ENCODE measurements at places on chromosomes 12 and 14.

GRCh38 chr12:106974511-106974910, 12.4 kb downstream of the MTERF2 start:
- no peak for DNase-seq

GRCh38 chr14:20262642-20263128, 23.6 kb downstream of the OR11H4 start:
- DNase-seq = no peak

- DNase-seq = no peak
Measured at GRCh38 chr14:90508536-90509254, 111.9 kb downstream of the CALM1 start.

GRCh38 chr14:68817506-68818212, 24.8 kb upstream of the ZFP36L1 start:
- no peak for DNase-seq

- no peak for DNase-seq
Measured at GRCh38 chr12:90020014-90020413, 311.4 kb upstream of the ATP2B1 start.

DNA sequence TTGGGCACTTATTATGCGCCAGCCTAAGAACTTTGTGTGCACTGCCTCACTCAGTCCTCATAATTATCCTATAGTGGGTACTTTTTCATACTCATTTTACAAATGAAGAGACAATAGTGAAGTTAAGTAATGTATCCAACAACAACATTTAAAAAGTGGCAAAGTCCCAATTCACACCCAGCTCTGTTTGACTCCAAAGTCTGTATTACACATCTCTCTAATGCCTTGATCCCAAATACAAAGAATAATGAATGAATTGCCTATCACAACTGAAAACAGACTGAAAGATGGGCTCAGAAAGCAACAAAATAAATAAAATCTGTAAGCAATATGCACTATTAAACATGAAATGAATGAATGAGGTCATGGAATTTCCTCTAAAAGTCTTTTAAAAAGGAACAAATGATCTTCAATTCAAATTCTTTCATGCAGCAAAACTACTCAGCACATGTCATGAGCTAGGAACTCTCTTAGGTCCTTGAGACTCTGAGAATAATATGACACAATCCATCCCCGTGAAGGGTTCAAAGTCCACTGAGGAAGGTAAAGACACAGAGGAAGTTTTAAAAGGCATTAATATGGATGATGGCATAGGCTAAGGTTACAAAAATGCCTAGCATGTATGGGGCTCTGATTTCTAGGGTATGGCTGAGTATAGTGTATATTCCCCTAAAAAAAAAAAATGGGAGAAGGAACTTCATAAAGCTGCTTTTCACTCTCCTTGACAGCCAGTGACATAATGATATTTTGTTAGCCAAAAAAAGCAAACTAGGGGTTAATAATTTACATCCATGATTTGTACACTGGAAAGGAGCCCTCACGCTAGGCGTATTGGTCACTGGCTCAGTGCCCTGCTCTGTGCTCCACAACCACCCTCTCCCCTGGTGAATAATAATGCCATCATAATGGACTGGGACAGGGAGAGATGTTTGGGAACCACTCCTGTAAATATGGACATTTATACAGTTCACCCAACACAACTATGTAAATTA, 103.4 kb downstream of the SLC2A13 start:
- DNase-seq = no peak

DNA sequence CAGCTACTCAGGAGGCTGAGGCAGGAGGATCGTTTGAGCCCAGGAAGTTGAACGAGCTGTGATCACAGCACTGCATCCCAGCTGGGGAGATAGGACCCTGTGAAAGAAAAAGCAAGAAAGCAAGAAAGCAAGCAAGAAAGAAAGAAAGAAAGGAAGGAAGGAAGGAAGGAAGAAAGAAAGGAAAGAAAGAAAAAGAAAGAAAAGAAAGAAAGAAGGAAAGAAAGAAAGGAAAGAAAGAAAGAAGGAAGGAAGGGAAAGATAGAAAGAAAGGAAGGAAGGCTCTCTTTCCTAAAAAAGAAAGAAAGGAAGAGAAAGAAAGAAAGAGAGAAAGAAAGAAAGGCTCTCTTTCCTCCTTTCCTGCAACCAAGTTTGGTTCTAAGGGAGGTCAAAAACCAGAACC, 380.3 kb downstream of the PCNX1 start:
- no peak for DNase-seq

DNA sequence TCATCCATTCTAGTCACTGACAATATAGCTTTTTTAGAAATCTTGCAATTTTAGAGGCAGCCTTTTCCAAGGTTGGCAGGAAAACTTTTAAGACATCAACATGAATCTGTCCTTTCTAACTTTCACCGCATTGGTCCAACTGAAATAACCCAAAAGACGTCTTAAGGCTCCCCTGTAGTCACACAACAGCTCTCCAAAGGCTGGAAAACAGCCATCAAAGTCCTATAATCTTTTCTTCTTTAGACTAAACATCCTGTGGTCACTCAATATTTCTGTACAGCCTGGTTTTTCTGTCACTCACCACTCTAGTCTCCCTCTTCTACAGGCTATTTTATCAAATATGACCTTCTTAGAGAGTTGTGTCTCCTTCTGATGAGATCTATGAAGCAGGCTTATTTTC, 4.5 kb upstream of the PTPRB start:
- no peak for DNase-seq
